ENCODE measurements at places on chromosomes 3 and 15.

DNA sequence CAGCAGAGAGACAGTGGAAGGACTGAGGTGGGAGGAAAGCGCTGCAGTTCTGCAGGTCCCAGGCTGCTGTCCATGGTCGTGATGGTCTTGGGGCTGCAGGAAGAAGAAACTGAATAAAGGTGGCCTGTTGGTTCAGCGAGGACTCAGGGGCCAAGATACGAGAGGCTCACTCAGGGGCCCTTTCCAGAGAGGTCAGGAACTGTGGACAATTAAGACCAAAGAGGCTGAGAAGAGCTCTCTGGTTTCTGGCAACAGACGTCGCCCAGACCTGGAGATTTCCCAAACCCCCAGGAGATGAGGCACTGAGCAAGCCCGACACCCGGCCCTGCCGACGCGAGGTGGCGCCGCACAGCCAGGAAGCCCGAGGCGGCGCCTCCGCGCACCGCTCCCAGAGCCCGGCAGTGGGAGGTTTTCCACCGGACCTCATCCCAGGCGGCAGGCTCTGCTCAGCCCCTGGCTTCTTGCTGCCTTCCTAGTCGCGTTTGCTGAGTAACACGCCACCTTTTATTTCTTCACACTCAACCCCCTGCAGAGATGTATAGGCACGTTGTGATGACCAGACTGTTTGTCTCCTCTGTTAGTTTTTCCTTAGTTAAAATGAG is 56.4 kb upstream of the ARRDC4 start:
- no peak for DNase-seq

GRCh38 chr3:172517859-172518466 is 5.3 kb downstream of the TNFSF10 start:
- no peak for DNase-seq

GRCh38 chr3:103367481-103367880 is 932.7 kb downstream of the ZPLD1 start:
- DNase-seq = no peak

DNA sequence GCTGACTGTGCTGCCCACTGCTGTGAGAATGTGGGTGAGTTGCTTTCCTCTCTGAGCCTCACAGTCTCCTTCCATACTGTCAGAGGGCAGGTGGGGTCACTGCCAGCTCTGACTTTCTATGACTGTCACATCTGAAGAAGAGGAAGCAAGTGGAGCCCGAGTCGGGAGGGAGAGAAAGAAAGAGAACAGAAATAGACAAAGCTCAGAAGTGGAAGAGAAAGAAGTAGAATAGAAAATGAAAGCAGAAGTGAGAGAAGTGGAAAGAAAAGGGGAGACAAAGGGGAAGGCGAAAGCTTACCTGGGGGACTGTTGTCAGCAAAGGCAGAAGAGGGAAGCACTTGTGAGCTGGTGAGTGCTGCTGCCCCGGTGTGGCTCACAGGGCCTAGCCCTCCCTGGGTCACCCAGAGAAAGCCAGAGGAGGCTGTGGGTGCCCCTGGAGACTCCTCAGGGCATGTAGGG is 57.9 kb downstream of the EPHB1 start:
- no peak for DNase-seq

GRCh38 chr3:113128386-113129015 is 82.9 kb upstream of the BOC start:
- DNase-seq = no peak

GRCh38 chr3:71511037-71511436 is 72.5 kb downstream of the FOXP1 start:
- no peak for DNase-seq

DNA sequence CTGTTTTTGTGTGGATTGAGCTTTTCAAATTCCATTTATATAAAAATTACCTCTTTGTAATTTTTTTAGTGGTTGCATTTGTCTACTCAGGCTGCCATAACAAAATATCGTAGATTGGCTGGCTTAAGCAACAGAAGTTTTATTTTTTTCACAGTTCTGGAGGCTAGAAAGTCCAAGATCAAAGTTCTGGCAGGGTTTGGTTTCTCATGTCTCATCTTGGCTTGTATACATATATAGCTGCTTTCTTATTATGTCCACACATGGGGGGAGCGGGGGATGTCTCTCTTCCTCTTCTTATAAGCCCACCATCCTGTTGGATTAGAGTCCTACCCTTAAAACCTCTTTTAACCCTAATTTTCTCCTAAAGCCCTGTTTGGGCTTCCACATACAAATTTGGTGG is 28.5 kb downstream of the MGA start:
- DNase-seq = no peak

DNA sequence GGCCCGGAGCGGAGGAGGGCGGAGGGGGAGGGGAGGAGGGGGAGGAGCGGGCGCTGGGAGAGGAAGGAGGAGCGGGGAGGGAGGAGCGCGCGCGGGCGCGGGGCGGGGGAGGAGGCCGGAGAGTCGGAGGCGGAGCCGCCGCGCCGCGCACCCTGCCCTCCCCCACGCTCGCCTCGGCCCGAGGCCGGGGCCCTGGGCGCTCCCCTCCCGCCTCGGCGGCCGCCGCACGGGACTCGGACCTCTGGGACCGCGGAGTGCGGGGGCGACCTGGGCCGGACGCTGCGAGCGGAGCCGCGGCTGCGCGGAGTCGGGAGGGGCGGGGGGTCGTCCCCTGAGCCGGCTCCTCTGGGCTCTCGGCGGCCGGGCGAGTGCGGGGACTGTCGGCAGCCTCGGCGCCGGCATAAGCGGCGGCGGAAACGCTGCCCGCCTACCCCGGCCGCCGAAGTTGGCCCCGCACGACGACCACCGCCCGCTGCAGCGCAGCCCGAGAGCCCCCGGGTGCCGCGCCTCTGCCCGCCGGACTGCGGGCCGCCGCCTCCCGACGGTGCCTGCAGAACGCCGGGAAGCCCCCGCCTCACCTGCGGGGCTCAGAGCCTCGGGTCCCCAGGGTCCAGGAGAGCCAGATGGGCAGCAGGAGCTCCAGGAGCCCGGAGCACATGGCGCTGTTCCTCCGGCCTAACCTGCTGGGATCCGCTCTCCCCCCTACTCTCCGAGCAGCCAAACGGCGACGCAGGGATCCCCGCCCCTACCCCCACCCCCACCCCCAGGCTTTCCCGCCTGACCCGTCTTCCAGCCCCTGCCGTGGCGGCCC is 406 bp upstream of the GABRB3 start:
- no peak for DNase-seq

DNA sequence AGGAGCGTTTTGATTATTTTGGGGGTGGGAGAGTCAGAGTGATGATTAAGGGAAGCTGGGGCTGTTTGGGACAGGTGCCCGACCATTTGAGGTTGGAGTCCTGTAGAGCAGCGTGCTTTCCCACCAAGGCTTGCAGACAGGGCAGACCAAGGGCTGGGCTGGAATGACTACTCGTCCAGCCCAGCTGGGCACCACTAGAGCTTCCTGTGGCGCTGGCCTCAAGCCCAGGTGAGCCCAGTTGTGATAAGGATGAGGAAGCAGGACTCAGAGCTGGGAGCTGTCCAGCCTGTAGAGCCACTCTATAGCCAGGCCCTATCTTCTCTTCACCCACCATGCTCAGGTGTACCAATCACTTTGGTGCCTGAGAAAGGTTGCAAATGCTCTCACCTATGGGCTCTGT is 75.8 kb upstream of the ACAN start:
- DNase-seq = no peak

- no peak for DNase-seq
Observed at GRCh38 chr3:139528281-139528680, 11.3 kb downstream of the RBP1 start.

- DNase-seq = no peak
Observed at GRCh38 chr15:99257107-99257750, 5.9 kb downstream of the LRRC28 start.

GRCh38 chr3:168951368-168951767 is 712.1 kb downstream of the MECOM start:
- no peak for DNase-seq

DNA sequence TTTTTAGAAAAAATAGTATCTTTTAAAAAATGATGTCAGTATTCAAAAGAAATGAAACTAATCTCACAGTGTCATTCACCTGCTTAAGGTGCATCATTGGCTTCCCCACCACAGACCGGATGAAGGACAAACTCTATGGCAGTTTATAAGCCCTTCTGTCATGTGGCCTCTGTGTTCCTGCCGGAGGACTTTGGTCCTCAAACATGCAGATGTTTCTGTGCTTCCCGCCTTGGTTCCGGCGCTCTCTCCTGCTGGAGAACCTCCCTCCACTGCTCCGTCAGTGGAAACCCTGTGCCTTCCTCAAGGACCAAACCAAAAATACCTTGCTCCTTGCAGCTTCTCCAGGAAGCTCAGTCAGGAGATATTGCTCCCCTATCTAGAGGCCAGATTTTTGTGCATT is 326.3 kb downstream of the UACA start:
- DNase-seq = no peak

GRCh38 chr3:143657391-143657790 is 190.9 kb downstream of the SLC9A9 start:
- DNase-seq = no peak

GRCh38 chr3:68056556-68056955 is 402.1 kb upstream of the SUCLG2 start:
- no peak for DNase-seq

DNA sequence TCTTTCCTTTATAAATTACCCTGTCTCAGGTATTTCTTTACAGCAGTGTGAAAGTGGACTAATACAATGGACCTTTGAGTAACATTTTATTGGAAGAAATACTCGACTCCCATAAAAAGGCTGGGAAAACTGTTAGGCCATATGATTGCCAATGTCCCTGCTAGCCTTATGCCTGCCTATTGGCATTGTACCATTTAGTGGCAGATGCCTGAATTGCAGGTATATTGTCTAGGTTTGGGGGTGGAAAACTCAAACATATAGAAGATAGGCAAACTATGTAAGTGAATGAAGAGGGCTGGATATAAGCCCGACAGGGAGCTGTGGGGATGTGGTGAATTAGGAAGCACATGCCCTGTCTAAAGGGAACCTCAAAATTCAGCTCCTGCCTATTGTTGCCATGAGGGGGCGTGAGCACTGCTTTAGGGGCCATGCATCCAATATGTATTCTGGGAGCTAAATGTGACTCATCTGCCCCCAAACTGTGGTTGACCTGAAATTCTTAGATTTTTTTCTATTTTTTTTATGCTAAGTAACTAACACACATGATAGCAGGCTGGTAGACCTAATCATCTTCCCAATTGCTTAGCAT is 65.2 kb upstream of the TRA2B start:
- no peak for DNase-seq

GRCh38 chr3:182793663-182794454 is 555 bp downstream of the ATP11B start:
- DNase-seq = no peak

GRCh38 chr15:35458176-35458856 is 87.6 kb downstream of the DPH6 start:
- no peak for DNase-seq

DNA sequence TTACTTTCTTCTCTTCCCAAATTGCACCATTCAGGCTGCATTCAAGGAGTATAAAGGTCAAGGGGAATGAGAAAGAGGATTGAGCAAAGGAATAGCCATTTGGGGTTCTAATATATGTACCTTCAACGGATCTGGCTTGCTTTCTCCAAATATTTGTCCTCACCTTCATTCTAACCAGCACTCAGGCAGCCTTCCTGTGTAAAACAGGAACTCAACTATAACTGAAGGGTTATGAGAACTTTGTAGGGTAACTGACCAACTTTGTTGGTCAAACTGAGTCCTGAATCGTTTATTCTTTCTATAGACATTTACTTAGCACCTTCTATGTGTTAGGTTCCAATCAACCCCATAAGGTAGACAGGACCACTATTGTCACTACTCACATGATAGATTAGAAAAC is 5.1 kb upstream of the CPOX start:
- no peak for DNase-seq

DNA sequence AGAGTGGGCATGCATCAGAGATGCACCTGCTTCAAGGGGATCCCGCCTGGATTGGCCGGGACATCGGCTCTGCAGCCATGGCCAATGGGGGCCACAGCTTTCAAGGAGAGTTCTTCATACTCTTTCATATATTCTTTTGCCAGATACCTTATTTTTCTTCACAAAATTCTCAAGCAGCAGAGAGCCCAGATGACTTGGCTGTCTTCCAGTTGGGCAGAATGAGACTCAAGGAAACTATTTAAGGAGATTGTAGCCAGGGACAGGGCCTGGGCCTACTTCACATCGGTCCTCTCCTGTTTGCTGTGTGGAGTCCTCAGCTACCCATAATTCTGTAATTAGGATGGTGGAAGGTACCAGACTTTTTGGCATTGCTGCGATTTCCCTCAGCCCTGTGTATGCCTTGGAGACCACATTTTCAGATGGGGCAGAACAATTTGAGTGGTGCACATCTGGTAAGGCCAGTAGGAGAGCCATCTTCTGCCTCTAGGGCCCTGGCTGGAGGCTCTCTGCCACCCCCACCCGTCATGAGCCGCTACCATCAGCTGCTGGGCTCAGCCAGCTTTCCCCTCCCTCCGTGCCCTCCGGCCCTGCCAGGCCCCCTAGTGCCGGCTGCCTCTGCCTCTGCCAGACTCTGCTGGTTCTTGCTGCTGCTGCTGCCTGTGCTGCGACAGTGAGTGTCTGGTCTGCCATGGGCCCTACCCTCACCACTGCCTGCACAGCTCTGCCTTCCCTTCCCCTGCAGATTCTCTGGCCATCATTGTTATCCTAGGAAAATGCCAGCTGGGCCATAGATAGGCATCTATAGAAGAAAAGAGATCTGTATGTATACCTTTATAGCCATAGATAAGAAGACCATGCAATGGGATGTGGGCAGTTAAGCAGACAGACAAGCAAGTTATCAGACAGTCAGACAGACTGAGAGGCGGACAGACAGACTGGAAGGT is 6.7 kb downstream of the PLIN1 start:
- DNase-seq = no peak

GRCh38 chr15:77825546-77825945 is 192.8 kb upstream of the LINGO1 start:
- no peak for DNase-seq

- DNase-seq = no peak
Observed at GRCh38 chr15:80549654-80550053, 145.5 kb upstream of the ABHD17C start.

GRCh38 chr3:31142543-31142942 is 248.1 kb upstream of the GADL1 start:
- DNase-seq = no peak

- DNase-seq = no peak
Observed at GRCh38 chr3:84637272-84637671, 321.5 kb upstream of the CADM2 start.

DNA sequence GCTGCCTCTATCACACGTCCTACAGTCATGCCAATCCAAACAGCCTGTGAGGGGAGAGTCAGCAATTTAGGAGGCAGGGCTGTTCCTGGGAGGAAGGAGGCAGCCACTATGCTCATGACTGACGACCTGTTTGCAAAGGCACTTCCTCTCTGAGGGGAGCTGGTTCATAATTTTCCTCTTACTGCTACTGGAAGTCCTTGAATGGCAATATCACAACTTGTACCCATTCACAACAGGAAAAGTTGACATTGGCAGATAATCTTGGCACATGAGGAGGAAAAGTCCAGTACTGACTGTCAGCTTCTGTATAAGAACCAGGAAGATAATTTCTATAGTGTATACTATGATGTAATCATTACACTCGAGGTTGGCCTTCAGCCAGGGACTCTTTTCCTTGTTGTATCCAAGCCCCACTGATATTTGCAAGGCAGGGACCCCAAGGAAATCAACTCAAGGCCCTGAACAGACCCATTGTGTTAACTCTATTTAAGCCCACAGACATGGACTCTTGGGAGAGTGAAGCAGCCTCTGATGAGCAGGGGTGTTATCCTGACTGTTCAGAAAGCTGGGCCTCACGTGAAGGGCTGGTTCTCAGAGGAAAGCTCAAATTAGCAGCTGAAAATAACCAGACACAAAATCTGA is 267.3 kb upstream of the ADAMTS9 start:
- DNase-seq = peak; percentile 68

GRCh38 chr3:184660931-184661330 is 50.9 kb downstream of the MAGEF1 start:
- no peak for DNase-seq
